HCT116 (cell line): ENCODE measurements at places on chromosomes 4 and X. TPM values are rescaled to one million over a fixed set of nuclear protein-coding genes. Genes with fewer than 3 reads are reported as not detected.

BTK gene
- 0.37 TPM for total RNA-seq

HSPA4L gene
- total RNA-seq = 18.6 TPM

ARHGEF6 gene
- 1.9 TPM for total RNA-seq

FRAS1 gene
- total RNA-seq = 33.5 TPM

NHSL2 gene
- total RNA-seq = 0.22 TPM

GSX2 gene
- not detected for total RNA-seq

ETDA gene
- total RNA-seq = not detected

NLRP2B gene
- total RNA-seq = not detected

DNA sequence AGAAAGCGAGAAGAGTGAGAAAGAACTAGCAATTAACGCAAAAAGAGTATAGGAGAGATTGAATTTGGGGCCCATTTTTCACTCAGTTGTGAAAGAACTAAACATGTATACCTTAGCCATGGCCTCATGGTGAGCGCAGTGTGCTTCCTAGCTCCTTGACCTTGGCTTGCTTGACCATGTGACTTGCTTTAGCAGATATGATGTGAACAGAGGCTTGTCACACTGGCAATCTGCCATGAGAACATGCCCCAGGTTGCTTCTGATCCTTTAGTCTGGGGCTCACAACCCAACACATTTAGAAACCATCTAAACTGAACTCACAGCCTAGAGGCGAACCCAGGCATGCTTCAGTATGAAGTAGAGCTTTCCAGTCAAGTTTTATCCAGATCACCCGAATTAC, 260.1 kb upstream of the FTHL17 start:
- no peak for DNase-seq
- H3K27me3 ChIP-seq = no peaks in the 10 kb centered on the region
- no peak overlapping the region for H3K4me3 ChIP-seq
- H3K36me3 ChIP-seq = no peaks in the 10 kb centered on the region
- no peak overlapping the region for H3K27ac ChIP-seq
- H3K4me1 ChIP-seq = no peaks in the 10 kb centered on the region

DNA sequence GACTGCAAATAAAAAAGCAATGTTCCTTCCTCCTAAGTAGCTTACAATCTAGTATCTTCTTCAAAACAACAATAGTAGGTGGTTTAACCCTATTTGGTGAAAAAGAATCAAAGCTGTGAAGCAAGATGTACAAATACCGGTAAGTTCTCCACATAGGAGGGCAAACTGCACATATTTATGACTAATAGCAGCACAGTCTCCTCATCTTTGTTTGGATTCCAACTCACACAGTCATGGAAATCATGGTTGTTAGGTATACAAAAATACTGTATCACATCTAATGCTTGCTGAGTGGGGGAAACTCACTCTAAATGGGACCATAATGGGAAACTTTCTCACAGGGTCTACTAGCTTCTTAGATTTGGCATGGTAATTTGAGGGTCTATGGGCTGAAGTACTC, 597.2 kb downstream of the INPP4B start:
- DNase-seq = no peak
- H3K27me3 ChIP-seq = no peaks in the 10 kb centered on the region
- H3K36me3 ChIP-seq = no peaks in the 10 kb centered on the region
- no peak overlapping the region for H3K4me3 ChIP-seq
- no peak overlapping the region for H3K27ac ChIP-seq

GRCh38 chr4:26993539-26993938, 132.9 kb downstream of the STIM2 start:
- H3K4me3 ChIP-seq = no peak overlapping the region
- no peaks in the 10 kb centered on the region for H3K36me3 ChIP-seq
- no peak overlapping the region for H3K27ac ChIP-seq
- H3K4me1 ChIP-seq = 0 out of 2 replicates have a peak, but pooled peaks cover 3% of the 10 kb centered on the region
- H3K27me3 ChIP-seq = no peaks in the 10 kb centered on the region
- DNase-seq = no peak

DNA sequence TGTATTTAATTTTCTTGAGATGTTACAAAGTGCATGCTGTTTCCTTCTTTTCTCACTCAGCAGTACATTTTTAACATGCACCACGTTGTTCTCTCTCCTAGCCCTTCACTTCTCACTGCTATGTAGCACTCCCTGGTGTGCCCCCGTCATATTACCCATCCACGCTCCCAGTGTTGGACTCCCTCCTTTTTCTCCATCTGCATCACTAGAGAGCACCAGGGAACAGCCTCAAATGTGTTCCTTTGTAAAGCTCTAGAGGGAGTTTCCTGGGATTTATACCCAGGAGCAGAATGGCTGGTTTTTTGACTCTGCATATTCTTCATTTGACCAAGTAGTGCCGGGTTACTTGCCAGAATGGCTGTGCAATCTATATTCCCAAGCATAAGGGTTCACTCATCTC, 240.3 kb upstream of the ANXA3 start:
- no peak overlapping the region for H3K27ac ChIP-seq
- no peaks in the 10 kb centered on the region for H3K27me3 ChIP-seq
- H3K36me3 ChIP-seq = no peaks in the 10 kb centered on the region
- DNase-seq = no peak

DNA sequence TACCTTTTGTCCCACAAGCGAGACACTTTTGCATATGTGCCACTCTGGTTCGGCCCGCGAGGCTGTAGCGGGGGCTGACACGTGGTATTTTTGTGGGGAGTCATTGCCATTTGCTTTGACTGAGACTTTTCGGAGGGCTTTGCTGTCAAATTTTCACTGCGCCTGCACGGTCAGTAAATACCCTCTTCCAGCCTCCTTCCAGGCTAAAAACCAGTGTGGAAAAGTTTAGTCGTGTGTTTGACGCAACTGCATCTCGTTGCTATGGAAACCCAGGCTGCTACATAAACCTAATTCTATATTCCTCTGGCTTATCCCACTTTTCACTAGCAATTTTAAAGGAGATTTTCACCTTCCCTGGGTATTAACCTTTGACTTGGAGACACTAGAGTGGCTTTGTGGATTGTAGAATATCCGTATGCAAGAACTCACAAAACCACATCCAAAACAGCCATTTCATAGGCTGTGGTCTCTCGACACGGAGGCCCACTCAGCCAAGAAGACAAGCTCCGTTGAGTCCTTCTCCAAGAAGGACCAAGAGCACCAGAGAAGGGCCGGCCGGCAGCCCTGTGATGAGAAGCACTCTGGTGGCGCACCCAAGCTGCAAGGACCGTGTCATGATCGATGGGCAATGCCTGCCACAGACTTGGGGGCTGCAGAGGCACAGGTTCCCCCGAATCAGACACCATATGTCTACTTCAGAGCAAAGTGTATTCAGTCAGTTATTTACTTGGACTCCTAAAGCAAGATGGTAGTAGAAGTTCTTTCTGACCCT, 38.4 kb upstream of the ENPP6 start:
- no peak overlapping the region for H3K4me3 ChIP-seq
- no peak for DNase-seq
- H3K36me3 ChIP-seq = no peaks in the 10 kb centered on the region
- H3K4me1 ChIP-seq = no peaks in the 10 kb centered on the region

GRCh38 chrX:17046478-17047097, 100.1 kb downstream of the REPS2 start:
- DNase-seq = peak; percentile 44
- H3K27ac ChIP-seq = no peak overlapping the region
- H3K4me3 ChIP-seq = no peak overlapping the region
- H3K27me3 ChIP-seq = no peaks in the 10 kb centered on the region

GRCh38 chr4:66590488-66591215, 920.4 kb upstream of the EPHA5 start:
- no peak overlapping the region for H3K27ac ChIP-seq
- H3K27me3 ChIP-seq = no peaks in the 10 kb centered on the region
- no peaks in the 10 kb centered on the region for H3K36me3 ChIP-seq
- H3K4me1 ChIP-seq = no peaks in the 10 kb centered on the region

DNA sequence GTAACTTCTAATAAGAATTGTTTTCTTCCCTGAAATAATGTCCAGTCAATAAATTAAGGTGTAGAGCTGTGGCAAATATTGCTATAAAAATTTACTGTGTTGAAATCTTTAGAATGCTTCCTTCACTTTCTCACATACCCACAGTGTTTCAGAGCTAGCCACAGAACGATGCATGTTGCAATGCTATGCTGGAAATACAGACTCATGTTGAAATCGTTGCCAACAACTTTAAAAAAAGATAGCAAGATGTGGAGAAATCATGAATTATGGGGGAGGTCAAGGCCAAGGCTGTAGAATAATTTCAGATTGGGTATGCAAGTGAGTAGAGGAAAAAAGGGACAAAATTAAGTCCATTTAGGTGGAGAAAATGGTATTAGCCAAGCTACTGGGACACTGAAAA, 204.8 kb downstream of the VEGFC start:
- no peaks in the 10 kb centered on the region for H3K36me3 ChIP-seq
- H3K4me1 ChIP-seq = no peaks in the 10 kb centered on the region
- H3K27me3 ChIP-seq = no peaks in the 10 kb centered on the region

DNA sequence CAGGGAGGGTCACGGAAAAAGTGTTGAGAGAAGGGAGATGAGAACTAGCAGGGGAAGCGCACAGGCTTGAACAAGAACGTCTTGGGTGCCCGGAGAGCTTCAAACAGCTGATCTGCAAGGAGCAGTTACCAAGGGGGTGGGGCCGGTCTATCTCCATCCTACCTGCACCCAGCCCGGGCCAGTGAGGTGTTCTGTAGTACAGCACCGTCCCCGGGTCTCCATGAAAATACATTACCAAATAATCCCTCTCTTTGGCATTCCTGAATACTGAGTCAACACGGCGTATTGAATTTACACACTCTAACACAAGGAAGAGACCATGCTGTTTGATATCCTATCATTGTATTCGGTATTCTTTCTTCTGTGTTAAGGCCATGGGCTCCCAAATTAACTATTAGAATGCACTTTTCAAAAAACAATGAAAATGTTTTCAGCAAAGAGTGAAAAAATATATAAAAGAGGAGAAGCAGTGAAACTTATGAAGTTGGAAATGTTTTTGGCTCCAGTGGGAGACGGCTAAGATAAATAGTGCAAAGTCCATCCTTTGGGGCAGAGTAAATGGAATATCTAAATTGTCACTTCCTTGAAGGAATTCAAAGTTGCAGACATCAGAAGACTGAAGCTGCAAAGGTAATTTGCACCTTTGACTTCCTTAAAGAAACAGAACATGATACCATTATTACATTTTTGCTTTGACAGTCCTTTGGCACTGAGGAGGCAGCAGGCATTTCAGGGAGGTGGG, 90.3 kb downstream of the DHRSX start:
- DNase-seq = no peak
- peak overlapping the region; percentile 61 for H3K27ac ChIP-seq
- peaks cover 23% of the 10 kb centered on the region for H3K4me1 ChIP-seq
- no peaks in the 10 kb centered on the region for H3K27me3 ChIP-seq
- H3K4me3 ChIP-seq = no peak overlapping the region

DNA sequence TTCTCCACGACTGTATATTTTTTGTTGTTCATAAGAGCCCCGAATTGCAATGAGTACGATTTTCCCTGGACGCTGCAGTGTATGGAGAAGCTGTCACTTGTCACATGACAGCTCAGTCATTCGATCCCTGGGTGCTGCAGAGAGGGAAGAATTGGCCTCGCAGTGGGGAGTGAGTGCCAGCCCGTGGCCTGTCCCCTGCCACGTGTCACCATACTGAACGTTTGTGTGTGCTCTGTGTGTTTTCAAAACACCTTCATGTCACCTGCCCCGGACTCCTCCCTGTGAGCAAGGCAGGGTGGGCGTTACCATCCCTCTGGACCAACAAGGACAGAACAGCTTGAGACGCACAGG, 77.9 kb downstream of the TBL1X start:
- no peak for DNase-seq
- no peaks in the 10 kb centered on the region for H3K4me1 ChIP-seq
- no peak overlapping the region for H3K27ac ChIP-seq
- no peaks in the 10 kb centered on the region for H3K27me3 ChIP-seq

DNA sequence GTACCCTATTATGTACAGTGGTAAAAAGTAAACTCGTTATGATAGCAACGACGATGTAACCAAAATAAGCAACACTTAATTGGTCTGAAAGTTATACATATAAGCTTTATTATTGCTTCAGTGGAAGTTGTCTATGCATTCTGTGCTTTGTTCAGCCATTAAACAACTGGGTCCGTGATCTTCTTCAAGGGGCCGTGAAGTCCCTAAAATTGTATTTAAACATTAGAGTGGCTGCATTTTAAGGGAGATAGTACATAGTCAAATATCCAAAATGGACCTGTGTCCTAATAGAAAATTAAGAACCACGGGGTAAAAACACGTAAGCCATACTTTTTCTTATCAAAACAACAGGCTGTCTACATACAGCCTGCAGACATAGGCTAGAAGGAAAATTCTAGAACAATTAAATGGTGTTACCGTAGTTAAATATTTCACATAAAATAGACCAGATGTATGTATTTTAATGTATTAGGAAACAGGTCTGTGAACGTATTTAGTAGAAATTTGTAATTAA, 2.1 kb downstream of the GUCY1A1 start:
- no peaks in the 10 kb centered on the region for H3K4me1 ChIP-seq
- no peaks in the 10 kb centered on the region for H3K27me3 ChIP-seq
- no peak overlapping the region for H3K4me3 ChIP-seq
- H3K36me3 ChIP-seq = no peaks in the 10 kb centered on the region
- no peak overlapping the region for H3K27ac ChIP-seq

DNA sequence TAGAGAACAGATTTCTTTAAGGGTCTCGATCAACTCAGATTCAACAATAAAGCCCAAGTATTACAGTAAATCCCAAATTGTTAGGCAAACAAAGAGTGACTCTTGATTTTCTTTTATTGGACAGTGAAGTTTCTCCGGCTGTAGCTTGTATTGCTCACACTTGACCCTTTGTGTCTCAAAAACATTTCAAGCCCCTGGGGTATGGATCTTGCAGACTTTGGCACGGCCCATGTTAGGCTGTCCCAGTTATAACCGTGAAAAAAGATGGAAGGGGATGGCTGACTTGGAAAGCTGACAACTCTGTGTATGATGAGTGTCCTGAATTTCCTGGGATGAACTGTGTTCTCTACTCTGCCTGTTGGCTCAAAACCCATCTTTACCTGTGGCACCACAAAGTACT, 356.1 kb downstream of the SLITRK2 start:
- no peaks in the 10 kb centered on the region for H3K36me3 ChIP-seq
- H3K4me3 ChIP-seq = no peak overlapping the region
- no peaks in the 10 kb centered on the region for H3K4me1 ChIP-seq

- no peak for DNase-seq
- H3K4me1 ChIP-seq = peaks cover 8% of the 10 kb centered on the region; the same call in 1 of the 2 replicates
- H3K27ac ChIP-seq = no peak overlapping the region
- H3K4me3 ChIP-seq = no peak overlapping the region
- H3K27me3 ChIP-seq = no peaks in the 10 kb centered on the region
- H3K36me3 ChIP-seq = no peaks in the 10 kb centered on the region
Observed at GRCh38 chr4:77151241-77151640, 5.8 kb upstream of the CCNG2 start.

DNA sequence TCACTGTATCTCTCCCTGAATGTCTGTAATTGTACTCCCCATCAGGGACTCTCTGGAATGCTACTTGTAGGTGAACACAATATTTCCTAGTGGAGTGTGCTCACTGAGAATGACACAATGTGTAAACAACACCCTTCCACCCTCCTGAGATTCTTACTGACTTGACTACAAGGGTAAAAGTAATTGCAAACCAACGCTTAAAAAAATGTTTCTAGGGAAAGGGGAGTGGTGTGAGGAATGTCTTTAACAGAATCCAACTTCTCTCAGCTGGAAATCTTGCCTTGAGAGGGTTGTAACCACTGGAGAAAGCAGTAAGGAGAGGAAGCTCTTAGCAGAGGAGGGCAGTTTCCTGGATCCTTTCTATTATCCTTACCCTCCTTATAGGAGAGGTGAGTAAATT, 5.1 kb upstream of the RAPGEF2 start:
- H3K27ac ChIP-seq = no peak overlapping the region
- no peaks in the 10 kb centered on the region for H3K36me3 ChIP-seq
- DNase-seq = no peak
- no peak overlapping the region for H3K4me3 ChIP-seq
- peaks cover 25% of the 10 kb centered on the region for H3K4me1 ChIP-seq

- H3K36me3 ChIP-seq = no peaks in the 10 kb centered on the region
- H3K4me3 ChIP-seq = no peak overlapping the region
- H3K27me3 ChIP-seq = no peaks in the 10 kb centered on the region
Observed at GRCh38 chrX:20530406-20530921, 263.8 kb upstream of the RPS6KA3 start.
